NCI-H187 (cell line): ENCODE measurements at places on chromosomes 13 and 19.

- no peak for DNase-seq
Observed at GRCh38 chr13:67238277-67238859, 8.2 kb upstream of the PCDH9 start.

DNA sequence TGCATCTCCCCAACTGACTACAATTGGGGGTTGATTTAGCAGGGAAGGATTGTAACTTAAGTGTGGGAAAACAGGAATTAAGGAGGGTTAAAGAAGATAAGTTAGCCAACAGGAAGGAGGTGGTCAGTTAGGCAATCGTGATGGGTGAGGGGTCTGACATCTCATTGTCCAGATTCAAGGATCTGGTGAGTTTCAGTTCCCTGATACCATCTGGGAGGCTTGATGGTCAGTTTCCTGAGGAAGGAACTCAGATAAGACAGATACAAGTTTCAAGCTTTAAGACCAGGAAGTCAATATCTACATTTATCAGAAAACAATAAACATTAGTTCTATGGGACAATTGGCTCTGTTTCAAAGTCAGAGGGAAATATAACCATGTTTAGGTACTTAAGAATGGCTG, 601.8 kb downstream of the SLITRK6 start:
- DNase-seq, result no peak

DNA sequence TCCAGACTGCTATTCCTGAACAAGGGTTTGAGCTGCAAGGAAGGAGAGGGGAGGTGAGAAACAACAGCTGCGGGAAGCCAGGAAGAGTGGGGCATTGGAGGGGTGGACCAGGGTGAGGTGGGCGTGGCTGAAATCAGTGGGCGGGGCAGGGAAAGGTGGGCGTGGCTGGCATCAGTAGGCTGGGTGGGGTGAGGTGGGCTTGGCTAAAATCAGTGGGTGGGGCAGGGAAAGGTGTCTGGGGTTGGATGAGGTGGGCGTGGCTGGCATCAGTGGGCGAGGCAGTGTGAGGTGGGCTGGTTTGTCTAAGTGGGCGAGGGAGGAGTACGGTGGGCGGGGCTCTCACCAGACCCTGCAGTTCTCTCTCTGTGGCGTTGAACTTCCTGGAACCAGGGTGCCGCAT, 87.6 kb downstream of the MUC16 start:
- no peak for DNase-seq

- DNase-seq, result no peak
Observed at GRCh38 chr19:4524808-4525562, 6.7 kb upstream of the PLIN4 start.

GRCh38 chr13:76968041-76968440, 19.7 kb downstream of the ACOD1 start:
- no peak for DNase-seq
